Tibial nerve (tissue), 4 donors: ENCODE measurements at places on chromosomes 6 and 20.

DNA sequence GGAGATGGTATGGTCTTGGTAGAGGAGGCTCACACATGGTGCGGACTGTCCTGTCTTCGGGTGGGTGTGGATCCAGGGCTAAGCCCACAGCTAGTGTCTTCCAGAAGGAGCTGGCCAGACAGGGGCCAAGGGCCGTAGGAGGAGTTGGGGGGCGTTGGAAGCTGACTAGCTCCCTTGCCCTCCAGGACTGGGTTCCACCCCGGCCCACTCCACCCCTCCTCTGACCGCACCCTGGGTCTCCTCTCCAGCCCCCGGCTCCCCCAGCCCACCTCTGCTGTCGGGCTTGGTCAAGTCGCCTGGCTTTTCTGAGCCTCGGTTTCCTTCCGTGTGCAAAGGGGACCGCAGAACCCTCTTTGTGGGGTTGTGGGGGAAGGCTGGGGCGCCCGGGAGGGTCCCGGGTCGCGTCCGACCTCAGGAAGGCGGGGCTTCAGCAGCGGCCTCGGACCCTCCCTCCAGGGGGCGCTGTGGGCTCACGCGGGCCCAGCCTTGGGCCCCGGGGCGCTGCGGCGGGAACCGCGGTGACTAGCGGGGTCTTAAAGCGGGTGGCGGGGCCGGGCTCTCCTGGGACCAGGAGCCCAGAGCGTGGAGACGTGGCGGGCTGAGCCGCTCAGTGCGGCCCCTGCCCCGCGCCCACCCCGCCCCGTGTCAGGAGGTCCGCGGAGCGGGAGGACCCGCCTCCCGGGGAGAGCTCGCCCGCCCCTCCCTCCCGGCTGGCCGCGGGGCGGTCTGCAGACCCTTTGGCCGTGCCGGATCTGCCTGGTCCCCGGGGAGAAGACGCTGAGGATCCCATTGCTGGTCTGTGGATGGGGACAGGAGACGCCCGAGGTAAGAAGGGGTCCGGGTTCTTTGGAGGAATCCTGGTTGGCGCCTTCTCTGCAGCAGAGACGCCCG, 5.4 kb downstream of the NPBWR2 start:
- DNase-seq = no peak

- DNase-seq = no peak
Observed at GRCh38 chr20:3933218-3933617, 44.0 kb downstream of the PANK2 start.

DNA sequence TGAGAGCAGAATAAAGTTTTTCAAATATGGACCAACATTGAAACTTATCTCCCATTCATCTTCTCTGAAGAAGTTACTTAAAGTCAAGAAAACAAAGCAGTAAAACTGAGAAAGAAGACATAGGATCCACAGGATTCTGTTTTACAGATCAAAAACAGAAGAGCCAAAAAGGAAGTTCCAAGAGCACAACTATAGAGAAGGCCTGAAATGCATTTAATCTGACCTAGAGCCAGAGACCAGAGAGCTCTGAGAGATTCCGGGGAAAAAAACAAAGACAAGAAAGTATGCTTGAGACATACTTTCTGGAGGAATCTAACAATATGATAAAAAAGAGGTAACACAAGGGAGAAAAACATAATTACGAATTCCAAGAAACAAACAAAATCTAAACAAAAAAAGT, 26.1 kb downstream of the SRPK1 start:
- DNase-seq = no peak

DNA sequence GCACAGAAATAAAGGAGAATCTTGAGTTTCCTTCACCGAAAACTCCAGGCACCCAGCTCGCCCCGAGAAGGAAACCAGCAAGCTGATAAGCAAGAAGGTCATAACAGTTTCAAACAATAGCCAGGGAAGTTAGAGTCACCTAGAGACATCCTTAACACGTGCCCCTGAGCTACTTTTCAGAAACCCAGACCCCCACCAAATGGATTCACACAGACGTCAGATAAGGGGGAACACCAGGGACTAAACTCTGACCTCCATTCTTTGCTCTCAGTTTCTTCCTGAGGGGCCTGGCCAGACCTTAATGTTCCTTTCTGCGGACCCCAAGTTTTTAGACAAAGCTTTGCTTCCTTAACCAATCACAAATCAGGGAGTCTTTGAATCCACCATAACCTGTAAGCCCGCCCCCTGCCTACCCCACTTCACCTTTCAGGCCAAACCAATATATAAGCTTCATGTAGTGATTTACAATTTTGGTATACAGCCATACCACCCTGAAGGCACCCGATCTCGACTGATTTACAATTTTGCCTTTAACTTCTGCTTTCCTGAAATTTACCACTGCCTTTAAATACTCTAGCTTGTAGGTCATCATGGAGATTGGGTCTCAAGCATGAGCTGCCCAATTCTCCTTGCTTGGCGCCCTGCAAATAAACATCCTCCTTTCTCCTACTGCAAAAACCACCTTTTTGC, 11.7 kb downstream of the SOD2 start:
- no peak for DNase-seq

DNA sequence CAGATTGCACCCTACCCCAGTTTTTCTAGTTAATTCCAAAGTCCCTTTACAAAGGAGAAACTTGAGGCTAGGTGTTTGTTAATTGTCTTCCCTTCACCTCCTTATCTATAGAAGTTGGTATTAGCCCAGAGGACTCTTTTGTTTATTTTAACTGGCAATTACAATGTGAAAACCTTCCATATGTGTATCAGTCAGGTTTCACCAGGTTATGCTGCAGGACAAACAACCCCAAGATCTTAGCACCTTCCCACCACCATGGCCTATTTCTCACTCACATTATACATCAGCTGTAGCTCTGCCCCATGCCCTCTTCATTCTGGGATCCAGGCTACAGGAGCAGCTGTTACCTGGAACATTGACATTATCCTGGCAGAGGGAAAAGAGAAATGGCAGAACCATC, 31.1 kb downstream of the SNHG17 start:
- DNase-seq = no peak

DNA sequence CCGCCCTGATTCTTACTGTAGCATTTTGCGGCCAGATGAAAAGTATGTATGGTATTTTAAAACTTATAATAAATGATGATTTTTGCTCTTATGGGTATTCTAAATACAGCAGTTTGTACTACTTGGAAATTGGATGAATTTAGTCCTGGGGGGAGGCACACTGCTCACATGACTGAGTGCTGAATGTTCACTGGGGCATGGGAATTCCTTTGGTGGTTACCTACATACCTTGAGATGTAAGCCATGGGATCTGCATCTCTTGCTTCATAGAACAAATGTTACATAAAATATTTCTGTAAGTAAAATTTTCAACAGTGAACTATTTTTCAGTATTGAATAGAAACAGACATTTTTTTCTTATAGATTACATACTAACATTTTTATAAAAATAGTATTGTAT, 71.1 kb downstream of the FIG4 start:
- no peak for DNase-seq

GRCh38 chr20:38665506-38666285, 58.6 kb upstream of the SLC32A1 start:
- DNase-seq = no peak

- DNase-seq = no peak
Observed at GRCh38 chr6:13762611-13763441, 51.2 kb upstream of the RANBP9 start.

GRCh38 chr20:17636523-17637412, 45.3 kb downstream of the RRBP1 start:
- DNase-seq = no peak

GRCh38 chr6:143200167-143200770, 139.6 kb downstream of the AIG1 start:
- DNase-seq = no peak

GRCh38 chr6:38579010-38579628, 60.6 kb downstream of the BTBD9 start:
- DNase-seq = no peak

DNA sequence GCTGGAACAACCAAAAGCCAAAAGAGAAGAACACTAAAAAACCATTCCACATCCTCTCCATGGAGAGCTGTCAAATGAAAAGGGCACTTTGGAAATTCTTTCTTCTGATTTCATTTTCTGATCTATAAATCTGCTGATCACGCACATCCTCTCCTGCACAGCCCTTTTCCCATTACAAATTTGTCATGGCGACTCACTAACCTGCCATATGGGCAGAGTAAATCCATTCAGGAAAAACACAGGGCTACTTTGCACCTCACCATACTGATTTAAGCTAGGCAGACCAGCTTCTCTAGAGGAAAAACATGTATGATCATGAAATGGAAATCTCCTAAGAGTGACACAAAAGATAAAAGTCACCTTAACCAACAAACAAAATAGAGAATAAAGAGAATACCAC, 26.0 kb downstream of the TOMM6 start:
- DNase-seq = no peak

DNA sequence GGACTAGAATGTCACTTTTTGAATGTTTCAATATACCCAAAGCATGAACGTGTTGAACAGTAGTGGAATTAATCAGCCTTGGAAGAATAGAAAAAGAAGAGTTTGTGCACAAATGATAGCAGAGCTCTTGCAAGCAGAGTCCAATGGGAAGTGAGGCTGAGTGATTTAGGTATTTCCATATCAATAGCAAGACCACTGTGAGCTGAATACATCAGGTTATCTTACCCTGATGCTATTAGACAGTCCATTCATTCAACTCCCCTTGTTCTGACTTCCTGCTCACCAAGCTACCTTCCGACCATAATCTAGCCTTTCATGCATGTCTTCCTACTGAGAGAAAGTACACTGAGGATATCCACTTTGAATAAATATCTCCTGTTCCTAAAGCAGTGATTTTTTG, 349.2 kb upstream of the RNF217 start:
- DNase-seq = no peak
